ENCODE measurements at places on chromosomes 13 and 19. TPM values are rescaled to one million over a fixed set of nuclear protein-coding genes. Genes with fewer than 3 reads are reported as not detected.

GRCh38 chr19:23699521-23699860 is 12.5 kb upstream of the ZNF675 start:
- DNase-seq, result peak; percentile 37

GRCh38 chr19:35558400-35559280 is 4.8 kb downstream of the ATP4A start:
- no peak for DNase-seq

DNA sequence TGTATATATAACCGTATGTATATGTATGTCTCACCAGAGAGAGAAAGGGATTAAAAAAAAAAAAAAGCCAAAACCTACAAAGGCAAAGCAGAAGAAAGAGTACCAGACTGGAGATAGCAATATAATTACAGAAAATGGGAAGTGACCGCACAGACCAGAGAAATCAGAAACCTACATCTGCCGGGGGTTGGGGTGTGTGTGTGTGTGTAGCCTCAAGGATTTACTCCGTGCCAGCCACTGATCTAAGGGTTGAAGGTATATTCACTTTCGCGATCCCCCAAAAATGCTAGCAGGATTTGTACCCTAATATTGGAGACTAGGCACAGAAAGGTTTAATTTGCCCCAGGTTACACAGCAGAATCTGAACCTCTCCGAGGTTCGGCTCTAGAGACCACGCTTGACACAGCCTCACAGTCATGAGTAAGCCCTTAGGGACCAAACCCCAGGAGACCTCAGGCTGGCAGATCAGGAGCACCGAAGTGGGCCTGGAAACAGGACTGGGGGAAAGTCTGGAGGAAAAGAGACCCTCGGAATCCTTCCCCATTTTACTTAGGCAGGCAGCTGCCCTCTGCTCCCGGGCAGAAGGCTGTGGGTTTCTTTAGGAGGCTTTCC is 14.8 kb downstream of the ARL11 start:
- DNase-seq, result no peak

DNA sequence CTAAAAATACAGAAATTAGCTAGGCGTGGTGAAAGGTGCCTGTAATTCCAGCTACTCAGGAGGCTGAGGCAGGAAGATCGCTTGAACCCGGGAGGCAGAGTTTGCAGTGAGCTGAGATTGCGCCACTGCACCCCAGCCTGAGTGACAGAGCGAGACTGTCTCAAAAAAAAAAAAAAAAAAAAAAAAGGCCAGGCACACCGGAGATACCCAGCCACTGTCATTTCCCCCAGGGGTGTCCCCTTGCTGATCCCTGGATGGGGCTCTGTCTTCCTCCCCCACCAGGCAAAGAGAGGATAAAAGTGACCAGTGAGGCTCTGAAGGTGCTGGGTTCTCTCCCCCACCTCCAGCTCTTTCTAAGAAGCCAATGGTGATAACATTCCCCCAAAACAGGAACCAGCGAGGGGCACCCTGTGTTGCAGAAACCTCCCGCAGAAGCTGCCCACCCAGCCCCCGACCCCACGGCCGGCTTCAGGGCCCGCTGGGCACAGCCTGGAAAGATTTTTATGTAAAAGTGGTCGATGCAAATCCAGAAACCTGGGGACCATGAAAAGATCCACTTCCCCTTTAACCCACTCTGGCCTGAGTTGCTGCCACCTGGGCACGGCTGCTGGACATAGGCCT is 61.4 kb upstream of the KLF2 start:
- DNase-seq, result no peak

DNA sequence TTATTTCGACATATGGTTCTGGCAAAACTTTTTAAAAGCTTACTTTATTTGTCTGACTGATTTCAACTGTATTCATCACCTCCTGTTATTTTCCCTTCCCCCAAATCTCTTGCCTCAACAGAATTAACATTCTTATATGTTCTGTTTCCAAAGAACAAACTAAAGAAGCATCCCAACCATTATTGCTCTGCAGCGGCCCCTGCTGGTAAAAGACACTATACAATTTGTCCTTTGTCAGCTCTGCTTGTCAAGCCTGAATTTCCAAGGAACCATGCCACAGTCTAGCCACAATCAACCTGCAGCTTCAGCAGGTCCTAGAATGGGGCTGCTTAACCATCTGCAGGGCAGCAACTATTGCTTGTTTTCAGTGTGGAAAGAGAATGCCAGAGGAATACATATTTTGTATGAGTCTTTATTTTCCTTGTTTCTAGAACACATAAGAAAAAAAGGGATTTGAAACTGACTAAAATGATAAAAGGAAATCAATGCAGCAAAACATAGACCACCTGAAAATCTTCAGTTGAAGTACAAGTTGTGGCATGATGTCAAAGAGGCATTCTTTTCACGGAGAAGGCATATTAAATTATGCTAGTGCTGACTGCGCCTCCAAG is 845.3 kb downstream of the DIAPH3 start:
- peak; percentile 44 for DNase-seq

NLRP12 gene
- polyA plus RNA-seq, result 0.02 TPM

ZNF568 gene
- 7.2 TPM for polyA plus RNA-seq

JSRP1 gene
- 0.88 TPM for polyA plus RNA-seq

GNG7 gene
- 1.6 TPM for polyA plus RNA-seq

ZNF880 gene
- 27.8 TPM for polyA plus RNA-seq

All from SK-N-SH (cell line).